ENCODE measurements at places on chromosomes 6 and 20.

GRCh38 chr6:142952614-142953013 lies 7.6 kb upstream of the HIVEP2 start:
- no peak for DNase-seq

DNA sequence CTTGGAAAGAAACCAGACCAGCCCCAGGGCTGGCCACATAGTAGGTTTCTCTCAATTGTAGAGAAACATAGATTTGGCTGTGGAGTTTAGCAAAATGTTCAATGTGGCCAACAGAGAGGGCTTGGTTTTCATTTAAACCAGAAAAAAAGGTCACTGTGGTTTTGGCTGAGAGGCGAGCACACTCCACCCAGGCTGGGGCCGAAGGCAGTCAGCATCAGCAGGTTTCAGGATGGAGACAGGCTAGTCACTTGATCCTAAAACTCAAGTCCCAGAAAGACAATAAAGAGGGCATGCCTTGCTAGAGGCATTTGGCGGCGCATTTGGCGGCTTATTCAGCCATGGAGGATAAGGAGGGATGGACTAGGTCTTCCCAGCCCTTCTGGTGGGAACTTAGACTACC lies 73.1 kb downstream of the PRND start:
- no peak for DNase-seq

DNA sequence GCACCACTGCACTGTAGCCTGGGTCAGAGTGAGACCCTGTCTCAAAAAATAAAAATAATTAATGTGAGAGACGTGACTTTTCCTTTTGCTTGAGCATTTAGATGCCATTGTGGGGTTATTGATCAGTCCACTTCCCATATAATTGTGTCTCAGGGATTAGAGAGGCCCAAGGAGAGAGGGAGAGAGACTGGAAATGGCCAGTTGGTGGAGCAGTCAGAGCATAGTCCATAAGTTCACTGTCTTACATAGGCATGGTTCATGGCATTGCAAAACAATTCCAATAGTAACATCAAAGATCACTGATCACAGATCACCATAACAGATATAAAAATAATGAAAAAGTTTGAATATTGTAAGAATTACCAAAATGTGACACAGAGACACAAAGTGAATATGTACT lies 15.2 kb upstream of the SDHAF4 start:
- DNase-seq, result no peak

DNA sequence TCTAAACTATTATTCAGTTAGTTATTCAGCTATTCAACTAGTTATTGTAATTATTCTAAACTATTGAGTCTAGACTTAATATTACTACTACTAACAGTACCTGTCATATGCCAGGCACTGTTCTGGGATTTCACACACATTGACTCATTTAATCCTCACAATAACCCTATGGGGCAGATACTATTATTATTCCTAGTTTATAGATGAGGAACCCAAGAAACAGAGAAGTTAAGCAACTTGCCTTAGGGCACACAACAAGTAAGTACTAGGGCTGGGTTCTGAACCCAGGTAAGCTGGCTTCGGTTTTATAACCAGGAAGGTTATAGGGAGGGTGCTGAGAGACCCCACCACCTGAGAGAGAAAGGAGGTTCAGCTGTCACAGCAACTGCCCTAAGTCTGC lies 7.8 kb downstream of the TEAD3 start:
- peak; percentile 63 for DNase-seq

GRCh38 chr6:156031516-156031915 lies 575.9 kb upstream of the NOX3 start:
- DNase-seq, result no peak

- no peak for DNase-seq
Observed at GRCh38 chr6:97214671-97215070, 68.3 kb downstream of the MMS22L start.

- DNase-seq, result no peak
Observed at GRCh38 chr6:5976811-5977210, 29.9 kb downstream of the NRN1 start.

DNA sequence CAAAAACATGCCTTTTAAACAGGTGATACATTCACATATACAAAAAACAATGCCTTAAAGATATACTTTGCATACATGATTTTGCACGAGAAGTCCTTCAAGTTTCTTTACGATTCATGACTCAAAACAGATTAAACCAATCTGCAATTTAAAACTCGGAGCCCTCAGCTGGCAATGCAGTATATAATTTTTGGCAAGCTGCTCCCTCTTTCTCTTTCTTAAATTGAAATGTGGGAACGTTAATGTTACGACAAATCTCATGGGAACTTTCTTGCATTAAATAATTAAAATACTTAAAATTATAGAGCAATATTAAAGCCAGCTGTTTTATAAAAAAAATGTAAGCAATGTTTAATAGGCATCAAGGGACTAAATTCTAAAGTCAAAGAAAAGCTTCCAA lies 334.6 kb downstream of the ESR1 start:
- no peak for DNase-seq

DNA sequence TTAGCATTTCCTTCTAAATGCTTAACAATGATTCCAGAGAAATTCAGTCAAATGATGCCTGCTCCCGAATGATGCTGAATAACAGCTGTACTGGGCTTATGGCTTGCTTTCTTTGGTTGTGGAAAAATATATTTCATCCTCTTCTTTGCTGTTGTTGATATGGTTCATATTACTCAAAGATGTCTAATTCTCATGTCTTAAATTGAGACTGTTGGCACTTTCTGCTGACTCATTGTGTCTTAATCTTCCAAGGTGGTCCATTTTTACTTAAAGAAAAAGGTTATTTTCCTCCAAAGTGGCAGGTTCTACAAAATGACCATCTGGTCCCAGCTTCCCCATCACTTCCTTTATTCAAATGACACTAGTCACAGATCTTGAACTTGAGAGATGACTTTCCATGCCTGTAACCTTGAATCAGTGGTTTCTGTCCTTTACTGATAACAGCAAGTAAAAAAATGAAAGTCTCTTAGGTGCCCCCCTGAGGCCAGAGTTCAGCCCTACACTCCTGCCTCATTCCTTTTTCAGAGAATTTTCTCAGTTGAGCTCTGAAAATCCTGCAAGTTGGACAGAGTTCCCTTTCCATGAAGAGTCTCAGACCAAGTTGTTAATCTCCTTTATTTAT lies 6.9 kb downstream of the SNAP25 start:
- DNase-seq, result peak; percentile 41

GRCh38 chr20:2446845-2447244 lies 23.7 kb downstream of the SNRPB start:
- DNase-seq, result no peak

- DNase-seq, result no peak
Observed at GRCh38 chr6:1016329-1017302, 295.3 kb upstream of the FOXQ1 start.

GRCh38 chr20:23417861-23418260 lies 3.4 kb downstream of the NAPB start:
- no peak for DNase-seq

DNA sequence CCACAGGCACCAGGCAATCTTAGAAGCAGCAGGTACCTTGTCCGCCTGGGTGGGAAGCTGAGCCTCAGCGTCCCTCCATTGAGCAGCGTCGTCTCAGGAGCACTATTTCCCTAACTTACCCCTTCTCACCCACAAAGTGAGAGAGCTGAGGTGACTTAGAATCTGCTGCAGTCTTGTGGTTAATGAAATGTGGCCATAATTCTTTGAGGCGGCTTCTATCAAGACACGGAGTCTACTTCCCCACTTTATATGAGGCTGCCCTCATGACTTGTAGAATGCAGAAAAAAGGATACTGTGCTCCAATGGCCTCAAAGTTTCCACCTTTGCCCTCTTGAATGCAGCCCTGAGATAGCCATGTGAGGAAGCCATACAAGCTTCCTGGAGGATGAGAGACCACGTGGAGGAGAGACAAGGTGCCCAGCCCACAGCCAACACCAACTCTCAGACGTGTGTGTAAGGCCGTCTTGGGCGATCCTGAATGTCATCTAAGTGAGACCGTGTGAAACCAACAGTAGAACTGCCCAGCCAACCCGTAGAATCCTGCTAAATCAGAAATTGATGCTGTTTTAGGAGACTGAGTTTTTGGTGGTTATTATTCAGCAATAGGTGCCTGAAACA lies 9.1 kb upstream of the TAGAP start:
- peak; percentile 60 for DNase-seq

DNA sequence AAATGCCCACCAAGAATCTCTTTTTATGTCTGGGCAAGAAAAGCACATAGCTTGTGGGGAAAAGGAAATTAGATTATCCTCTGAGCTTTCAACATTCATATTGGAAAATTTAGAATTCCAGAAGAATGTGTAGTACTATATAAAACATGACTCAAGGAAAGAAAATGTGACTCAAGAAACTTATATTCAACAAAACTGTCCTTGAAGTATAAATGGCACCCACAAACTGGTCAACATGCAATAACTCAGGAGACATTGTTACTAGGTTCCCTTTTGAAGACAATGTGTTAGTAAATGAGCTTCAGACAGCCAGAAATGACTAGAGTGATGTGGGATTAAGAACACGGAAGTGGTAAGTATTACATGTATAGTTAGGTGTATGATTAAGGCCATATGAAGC lies 26.1 kb upstream of the TINAG start:
- DNase-seq, result no peak
